Tongue (tissue), 3 donors: ENCODE measurements at places on chromosomes 2 and 18. TPM values are rescaled to one million over a fixed set of nuclear protein-coding genes. Genes with fewer than 3 reads are reported as not detected.
A peak's percentile ranks its signal among the peaks of the same experiment; 100 is the strongest.

Gene ESPNL
- 1.0 TPM for total RNA-seq

- DNase-seq, result peak; percentile 71
Measured at GRCh38 chr2:207202645-207203044, 36.9 kb upstream of the KLF7 start.

Gene NLRC4
- total RNA-seq, result 1.7 TPM

Gene ZC3H6
- 10.8 TPM for total RNA-seq
